NCI-H446 (cell line): ENCODE measurements at places on chromosomes 5 and 9.
A peak's percentile ranks its signal among the peaks of the same experiment; 100 is the strongest.

DNA sequence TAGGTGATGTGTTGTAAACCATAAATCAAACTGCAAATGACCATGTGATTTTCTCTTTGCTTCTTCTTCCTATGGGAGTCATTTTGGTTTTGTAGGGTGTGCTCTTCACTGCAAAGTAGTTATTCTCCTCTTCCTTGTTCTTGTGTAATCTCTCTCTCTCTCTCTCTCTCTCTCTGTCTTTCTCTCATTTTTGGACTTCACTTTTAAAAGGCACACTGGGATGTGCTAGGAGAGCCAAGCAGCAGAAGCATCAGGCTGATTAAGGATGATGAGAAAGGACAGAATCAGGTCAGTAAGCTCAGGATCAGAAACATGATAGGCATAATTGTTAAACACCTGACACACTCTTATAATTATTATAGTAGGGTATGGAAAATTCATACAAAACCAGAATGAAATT is 505.3 kb upstream of the ZNF608 start:
- DNase-seq: no peak

DNA sequence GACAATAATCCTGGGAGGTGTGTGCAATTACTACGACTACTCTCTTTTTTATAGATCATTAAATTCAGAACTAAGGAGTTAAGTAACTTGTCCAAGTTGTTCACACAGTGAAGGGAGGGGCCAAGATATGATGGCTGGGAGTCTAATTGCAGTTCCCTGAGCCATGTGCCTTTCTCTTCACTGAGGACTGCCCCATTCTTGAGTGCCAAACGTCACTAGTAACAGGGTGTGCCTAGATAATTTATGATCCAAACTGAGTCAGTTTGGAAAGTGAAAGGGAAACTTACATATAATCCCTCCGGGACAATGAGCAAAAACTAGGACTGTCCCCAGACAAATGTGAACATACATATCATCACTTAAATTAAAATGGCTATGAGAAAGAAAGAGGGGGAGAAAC is 20.2 kb downstream of the IL7R start:
- DNase-seq: no peak

DNA sequence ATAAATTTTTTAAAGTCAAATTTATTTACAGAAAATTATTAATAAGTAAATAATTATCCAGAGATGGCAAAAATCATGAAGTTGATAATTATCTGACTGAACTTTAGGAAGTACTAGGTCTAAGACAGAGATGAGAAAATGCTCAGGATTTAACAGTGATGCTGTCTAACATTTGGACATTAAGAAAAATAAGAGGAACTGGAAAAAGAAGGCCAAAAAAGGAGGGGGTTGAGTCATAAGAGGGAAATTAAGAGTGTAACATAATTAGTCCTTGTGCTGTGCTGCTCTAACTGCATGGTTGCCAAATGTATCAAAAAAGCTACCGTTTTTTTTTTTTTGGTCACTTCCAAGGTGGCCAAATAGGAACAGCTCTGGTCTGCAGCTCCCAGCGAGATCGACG is 35.4 kb upstream of the TUT7 start:
- no peak for DNase-seq

GRCh38 chr5:119383008-119383407 is 27.2 kb downstream of the TNFAIP8 start:
- no peak for DNase-seq

DNA sequence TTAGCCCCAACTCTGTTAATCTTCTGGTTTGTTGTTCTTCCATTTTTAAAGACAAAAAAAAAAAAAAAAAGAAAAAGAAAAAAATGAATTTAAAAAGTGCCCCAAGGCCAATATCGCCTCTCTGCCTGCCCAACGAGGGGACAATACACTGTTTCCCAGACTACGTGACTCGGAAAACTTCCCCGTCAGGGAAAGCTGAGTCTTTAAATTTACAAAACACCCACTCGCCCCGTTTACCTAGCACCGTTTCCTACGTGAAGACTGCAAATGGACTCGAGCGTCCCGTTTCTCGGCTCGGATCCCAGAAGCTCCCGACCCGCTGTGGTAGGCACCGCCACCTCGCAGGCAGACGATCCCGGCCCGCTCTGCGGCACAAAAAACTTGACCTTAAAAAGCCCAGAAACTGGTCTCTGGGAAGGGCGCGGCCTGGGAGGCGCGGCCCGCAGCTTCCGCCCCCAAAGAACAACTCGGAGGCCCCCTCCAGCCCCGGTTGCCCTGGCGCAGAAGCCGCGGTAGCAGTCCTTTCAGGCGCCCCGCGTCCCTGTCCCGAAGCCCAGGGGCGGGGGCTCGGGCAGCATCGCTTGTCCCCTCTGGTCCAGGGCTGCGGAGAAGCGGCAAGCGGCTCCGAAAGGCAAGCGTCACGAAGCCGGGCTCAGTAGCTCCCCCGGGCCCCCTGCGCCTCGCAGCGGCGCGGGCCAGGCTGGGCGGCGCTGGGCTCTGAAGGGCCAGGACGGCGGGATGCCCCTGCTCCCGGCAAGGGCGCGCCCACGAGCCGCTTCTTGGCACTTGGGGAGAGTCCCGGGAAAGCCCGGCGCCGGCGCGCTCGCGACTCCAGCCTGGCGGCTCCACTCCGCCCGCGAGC is at the start of gene GCNT4:
GCNT4 (minus strand) TSS at position 367 of the 862 bp plus-strand sequence. CDS start 22,521 bp downstream, outside the sequence.
- DNase-seq: no peak

- peak; percentile 58 for DNase-seq
These were observed 1073.2 kb upstream of the DMAC1 start for GRCh38 chr9:8872802-8873201.

GRCh38 chr9:128414461-128414860 is 6.2 kb upstream of the CERCAM start:
- DNase-seq: no peak

DNA sequence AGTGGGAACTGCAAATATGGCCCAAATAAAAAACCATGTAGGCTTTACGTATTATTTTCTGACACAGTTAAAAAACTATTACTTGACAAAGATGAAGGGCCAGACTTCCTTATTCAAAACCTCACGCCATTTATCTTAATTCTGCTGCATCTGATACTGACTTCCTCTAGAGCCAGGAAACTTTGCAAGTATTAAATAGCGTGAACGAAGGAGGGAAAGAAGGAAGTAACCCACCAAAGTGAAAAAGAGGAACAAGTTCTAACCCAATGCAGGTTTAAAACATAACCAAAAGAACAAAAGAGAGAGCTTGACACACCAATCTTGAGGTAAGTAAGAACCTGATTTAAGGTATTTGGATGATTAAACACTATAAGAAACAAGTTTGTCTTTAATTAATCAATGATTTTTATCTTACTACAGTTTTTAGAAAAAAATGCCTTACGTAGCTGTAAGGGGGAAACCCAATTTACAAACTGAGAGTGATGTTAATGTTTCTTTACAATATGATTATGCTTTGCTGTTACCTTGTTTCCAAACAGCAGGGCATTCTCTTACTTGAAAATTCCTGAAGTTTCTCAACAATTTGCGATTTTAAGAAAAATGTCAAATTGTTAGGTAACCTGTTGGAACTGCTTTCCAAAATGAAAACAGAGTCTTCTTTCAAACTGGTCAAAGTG is at the start of gene GAPT:
GAPT (plus strand) TSS at position 220 of the 677 bp plus-strand sequence. CDS start 3,102 bp downstream, outside the sequence.
- no peak for DNase-seq

DNA sequence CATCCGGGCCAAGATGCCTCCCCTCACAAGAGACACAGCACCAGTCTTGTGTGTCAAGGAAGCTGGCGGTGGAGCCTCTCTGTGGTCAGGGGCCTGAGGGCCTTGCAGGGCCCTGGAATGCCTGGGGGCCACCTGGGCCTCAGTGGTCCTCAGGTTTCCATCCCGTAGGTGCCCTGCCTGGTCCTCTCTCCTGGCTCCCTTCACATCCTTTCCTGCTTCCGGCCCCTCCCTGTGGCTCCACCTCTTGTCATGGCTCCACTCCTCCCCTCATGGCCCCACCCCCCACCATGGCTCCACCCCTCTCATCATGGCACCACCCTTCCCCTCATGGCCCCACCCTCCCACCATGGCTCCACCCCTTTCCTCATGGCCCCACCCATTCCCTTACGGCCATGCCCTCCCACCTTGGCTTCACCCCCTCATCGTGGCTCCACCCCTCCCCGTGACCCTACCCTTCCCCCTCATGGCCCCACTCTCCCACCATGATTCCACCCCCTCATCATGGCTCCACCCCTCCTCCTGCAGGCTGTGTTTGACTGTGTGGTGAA is 175.8 kb downstream of the CACNA1B start:
- DNase-seq: no peak

- no peak for DNase-seq
These were observed 54.8 kb downstream of the HINT1 start for GRCh38 chr5:131110256-131110594.

DNA sequence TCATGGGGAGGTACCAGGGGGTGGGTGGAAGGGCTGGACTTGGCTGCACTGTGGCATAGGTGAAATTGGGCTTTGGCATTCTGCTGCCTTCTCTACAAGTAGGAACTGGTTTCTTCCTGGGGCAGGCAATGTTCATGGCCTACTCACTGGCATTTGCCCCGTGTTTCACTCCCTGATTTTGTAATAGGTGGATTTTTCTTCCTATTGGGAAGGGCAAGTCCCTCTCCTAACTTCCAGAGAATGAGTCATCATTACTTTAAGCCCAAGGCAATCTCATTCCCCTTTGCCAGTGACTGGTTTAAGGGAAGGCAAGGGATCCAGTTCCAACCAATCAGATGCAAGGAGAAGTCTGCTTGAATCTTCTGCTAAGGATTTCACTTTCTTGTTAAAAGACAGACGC is 67.9 kb upstream of the ANKRD55 start:
- DNase-seq: no peak

DNA sequence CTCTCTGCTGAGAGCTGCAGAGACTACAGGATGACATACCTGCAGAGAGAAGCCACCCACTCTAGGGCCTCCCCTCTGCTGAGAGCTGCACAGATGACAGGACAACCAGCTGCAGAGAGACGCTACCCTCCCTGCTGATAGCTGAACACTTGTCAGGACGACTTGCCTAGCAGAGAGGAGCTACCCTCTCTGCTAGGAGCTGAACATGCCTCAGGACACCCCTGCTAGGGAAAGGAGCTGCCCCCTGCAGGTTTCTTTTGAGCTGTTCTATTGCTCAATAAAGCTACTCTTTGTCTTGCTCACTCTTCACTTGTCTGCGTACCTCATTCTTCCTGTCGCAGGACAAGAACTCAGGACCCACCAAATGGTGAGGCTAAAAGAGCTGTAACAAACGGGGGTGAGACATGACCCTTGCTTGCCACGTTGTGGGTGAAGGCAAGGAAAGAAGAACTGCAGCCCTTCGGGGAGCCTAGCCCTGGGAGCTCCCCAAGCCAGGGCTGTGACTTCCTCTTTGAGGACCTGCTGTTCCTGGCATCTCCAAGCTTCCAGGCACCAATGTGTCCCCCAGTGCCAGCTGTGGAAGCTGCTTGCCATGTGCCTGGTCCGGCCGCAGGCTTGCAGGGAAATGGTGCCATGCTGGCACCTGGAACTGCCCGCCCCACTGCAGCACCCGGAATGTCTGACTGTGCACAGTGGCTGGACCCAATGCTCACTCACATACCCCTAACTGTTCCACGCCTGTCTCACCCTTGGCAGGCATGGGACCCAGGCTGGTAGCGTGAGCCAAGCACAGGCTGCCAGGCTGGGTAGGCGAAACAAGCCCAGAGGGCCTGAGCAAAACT is 5.1 kb upstream of the TESK1 start:
- DNase-seq: no peak

- no peak for DNase-seq
These were observed 2.3 kb downstream of the MEGF9 start for GRCh38 chr9:120711841-120712538.

DNA sequence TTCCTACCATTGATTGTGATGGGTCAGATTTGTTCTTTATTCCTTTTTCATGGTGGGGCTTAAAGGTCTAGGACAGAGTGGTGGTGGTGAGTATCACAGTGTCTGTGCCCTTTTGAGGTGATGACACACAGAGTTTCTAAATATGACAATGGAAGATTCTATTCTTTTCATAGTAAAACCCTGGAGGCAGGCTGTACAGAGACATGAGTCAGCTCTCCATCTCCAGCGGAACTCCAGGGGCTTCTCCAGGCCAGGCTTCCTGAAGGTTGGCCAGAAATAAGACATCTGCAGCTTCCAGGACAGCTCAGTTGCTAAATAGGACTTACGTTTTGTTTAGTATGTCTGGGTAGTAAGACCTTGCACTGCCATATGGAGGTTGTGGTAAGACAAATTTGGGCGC is 229.5 kb downstream of the CD180 start:
- DNase-seq: no peak

DNA sequence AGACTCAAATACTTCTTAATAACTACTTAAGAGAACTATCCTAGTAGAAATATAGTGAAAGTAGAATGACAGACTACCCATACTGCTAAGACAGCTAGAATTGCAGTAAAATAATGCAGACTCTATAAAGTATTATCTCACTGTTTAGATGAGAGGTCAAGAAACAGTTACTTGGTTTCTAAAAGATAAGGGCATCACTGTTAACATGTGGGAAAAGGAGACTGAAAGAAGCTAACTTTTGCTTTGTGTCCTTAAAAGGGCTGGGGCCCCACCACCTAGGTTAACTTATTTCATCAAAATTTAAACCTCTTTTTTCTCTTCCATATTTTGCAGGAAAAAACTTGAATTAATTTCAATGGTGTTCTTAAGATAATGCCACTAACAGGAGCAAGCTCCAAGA is 204.3 kb downstream of the CNTLN start:
- DNase-seq: no peak

DNA sequence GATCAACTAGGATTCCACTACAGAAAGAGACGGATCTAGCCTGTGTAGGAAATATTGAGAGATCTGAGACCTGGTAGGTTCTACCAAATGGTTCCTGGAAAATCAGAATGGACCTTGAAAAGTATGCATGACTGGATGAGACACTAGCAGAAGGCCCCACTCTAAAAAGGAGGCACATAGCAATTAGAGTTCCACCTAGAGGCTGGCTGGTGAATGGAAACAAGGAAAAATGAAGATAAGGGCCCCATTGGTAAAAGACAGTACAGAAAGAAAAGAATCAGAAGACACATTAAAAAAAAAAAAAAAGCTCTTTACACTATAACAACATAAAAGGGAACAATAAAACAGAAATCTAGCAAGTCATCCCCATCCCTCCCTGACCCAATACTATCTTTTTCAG is 518.5 kb downstream of the NR2F1-AS1 start:
- no peak for DNase-seq

- DNase-seq: no peak
These were observed 329.9 kb upstream of the ITGA1 start for GRCh38 chr5:52457810-52458209.

DNA sequence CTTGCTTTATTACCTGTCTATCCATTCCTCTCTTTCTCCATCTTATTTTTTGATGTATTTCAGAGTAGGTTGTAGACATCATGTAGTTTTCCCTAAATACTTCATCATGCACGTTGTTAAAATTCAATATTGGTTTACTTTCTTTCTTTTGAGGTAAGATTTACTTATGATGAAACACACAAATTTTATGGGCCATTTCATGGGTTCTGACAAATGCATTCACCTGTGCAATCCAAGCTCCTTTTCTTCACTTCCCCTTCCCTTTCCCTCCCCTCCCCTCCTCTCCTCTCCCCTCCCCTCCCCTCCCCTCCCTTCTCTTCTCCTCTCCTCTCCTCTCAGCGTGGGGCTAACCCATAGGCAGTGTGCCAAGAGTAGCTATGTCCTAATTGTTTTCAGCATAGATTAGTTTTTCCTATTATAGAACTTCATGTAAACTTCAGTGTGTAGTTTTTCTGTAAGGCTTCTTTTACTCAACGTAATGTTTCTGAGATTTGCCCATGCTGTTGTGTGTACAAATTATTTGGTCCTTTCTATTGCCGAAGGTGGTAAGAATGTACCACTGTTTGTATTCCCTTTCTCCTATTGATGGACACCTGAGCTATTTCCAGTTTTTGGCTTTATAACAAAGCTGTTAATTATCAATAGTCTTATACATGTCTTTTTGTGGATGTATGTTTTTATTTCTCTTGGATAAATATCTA is 92.9 kb upstream of the CLINT1 start:
- DNase-seq: peak; percentile 10
